Vagina (tissue), 2 donors: ENCODE measurements at places on chromosomes 6 and 20.

GRCh38 chr6:14965424-14966075, 280.3 kb upstream of the JARID2 start:
- no peak for DNase-seq

- no peak for DNase-seq
Observed at GRCh38 chr6:133758815-133759335, 130.0 kb upstream of the TCF21 start.

- no peak for DNase-seq
Observed at GRCh38 chr6:135052939-135053338, 1.7 kb downstream of the HBS1L start.

GRCh38 chr20:54113566-54113965, 43.2 kb upstream of the BCAS1 start:
- DNase-seq = no peak

- DNase-seq = no peak
Observed at GRCh38 chr6:10081075-10081474, 333.8 kb downstream of the TFAP2A start.

GRCh38 chr20:59976156-59976782, 18.0 kb downstream of the CDH26 start:
- DNase-seq = no peak

- no peak for DNase-seq
Observed at GRCh38 chr6:129608886-129609537, 101.0 kb downstream of the ARHGAP18 start.

DNA sequence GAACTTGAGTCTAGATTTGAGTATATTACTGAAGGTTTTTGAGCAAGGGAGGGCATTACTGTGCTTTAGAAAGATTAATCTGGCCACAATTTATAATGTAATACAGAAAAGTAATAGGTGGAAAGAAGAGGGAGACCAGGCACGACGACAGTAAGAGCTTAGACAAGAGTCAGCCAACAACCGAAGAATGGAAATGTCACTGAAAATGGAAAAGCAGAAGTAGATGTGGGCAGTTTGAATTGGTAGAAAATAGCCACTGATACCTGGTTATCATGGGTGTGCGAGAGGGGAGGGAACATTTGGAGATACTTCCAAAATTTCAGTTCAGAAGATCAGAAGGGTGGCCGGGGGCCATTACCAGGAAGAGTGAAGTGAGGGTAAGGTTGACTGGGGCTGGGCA, 339.1 kb downstream of the UTRN start:
- no peak for DNase-seq

DNA sequence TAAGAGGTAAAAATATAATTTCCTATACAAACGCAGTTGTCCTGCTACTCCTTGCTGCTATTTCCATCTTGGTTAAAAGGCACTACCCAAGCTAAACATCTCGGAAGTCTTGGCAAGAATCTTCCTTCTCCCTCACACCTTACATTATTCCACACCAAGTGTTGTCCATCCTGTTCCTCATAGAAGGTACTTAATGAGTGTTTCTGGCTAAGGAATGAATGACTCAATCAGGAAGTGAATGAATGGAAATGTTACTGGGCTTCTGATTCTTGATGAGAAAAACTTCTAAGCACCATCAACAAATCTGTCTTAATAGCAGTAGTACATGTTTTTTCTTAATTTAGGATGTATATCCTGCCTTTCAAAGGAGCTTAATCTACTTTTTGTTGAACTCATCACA, 40.6 kb upstream of the RSPO3 start:
- no peak for DNase-seq

DNA sequence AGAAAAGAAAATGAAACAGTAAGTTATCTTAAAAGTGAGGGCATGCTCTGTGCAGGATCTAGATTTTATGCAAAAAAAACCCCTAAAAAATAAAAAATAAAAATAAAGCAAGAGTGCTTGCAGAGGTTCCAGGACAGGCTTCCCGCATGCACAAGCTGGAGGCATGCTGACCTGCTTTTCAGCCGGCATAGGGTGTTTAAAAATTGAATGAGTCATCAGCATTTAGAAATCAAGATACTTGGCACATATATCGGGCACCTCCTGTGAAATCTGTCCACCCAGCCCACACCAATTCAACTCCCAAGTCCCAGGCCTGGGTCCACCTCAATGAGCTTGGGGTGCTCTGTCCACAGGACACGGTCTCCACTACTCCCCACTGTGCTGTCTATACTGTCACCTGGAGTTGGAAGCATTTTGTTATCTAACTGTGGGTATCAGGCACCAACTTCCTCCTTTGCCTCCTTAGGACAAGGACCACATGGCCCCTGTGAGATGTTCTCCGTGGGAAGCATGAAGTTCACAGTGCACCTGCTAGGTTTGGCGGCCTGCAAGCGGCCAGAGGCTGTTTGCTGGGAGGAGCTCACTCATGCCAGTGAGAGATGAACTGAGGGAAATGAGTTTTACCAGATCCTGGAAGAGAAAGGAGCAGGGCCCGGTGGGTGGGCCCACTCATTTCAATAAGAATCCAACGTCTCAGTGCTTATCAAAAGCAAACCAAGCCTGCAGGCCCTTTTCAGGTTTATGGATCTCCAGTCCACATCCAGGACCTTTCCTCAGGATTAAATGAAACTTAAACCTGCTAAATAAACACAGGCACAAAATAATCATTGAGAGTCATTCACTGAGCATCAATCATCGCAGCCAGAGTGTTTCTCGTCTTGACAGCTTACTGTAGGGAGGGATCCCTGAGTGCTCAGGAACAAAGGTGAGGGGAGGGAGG, 121.1 kb downstream of the FOXA2 start:
- DNase-seq = no peak

DNA sequence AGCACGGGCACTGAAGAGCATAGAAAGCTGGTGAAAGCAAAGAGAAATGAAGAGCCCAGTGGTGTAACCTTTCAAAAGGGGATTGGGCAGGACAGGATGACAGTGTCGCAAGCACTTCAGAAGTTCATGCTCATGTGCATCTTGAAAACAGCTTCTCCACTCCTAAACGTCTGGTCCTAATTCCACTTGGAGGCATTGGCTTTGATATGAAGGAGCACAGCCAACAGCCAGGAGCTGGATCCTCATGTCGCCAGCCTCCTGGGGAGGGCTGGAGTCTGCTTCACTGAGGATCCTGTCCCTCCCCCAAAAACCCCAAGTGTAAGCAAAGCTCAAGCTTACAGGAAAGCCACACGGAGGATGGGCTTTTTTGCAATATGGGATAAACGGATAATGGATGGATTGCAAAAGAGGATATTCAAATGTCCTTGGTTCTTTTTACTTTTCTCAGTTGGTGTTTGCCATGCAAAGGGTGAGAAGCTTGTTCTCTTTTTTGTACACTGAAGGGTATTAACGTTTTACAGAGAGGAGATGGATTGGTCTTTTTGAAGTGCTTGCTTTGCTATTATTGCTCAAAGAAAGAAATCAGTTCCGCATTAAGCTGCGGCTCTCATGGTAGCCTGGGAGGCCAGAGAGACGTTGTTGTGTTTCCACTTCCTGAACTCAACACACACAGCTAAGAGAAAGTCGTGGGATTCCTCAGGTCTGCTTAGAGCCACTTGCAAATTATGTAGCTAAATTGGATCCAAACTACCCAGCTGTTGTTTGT, 92.2 kb downstream of the SIM1 start:
- no peak for DNase-seq

DNA sequence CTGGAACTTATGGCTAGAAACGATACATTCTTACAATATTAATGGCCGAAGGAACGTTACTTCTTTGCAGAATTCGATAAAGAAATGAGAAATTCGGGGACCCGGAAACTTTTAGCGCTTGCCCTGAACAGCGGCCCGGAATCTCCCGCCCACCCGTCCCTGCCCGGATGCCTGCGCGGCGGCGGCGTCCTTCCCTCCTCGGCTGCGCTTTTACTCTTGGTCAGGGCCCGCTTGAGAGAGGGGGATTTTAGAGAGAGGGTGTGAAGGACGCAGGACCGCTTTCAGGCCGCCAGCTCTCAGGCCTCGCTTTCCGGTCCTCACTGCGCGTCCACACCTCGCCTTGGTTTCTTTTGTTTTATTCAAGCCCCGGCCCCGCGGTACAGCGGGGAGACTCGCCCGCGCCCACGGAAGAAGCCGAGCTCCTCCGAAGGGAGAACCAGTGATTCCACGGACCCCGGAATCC, 243.7 kb downstream of the ARID1B start:
- no peak for DNase-seq

DNA sequence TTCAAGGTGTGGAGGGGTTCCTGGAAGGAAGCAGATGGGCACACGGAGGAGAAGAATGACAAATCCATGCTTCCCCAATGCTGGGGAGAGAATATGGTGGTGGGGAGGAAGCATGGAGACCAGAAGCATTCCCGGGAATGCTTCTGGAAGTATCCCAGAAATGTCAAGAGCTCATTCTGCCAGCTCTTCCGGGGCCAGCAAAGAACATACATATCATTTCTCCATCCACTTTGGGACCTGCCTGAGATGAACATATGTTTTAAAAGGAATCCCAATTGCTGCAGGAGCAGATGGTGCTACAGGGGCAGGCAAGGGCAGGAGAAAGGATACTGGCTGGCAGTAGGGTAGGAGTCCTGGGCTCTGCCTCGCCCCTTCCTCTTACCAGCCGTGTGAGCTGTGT, 37.9 kb upstream of the CCDC167 start:
- DNase-seq = no peak

DNA sequence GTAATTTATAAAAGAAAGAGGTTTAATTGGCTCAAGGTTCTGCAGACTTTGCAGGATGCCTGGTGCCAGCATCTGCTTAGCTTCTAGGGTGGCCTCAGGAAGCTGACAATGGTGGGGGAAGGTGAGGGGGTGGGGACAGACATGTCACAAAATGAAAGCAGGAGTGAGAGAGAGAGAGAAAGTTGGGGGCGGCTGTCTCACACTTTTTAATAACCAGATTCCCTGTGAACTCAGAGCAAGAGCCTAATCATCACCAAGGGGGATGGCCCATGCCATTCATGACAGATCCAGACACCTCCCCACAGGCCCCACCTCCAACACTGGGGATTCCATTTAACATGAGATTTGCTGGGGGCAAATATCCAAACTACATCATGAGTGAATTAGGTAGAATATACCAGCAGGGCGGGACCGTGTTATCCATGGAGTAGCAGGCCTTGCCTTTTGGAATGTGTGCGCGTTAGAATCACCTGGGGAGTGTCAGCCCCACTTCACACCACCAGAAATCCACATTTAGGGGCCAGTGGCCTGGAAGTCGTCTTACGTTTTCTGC, 258.8 kb downstream of the CDH4 start:
- DNase-seq = no peak

- no peak for DNase-seq
Observed at GRCh38 chr6:155354167-155354566, 39.9 kb upstream of the TFB1M start.

DNA sequence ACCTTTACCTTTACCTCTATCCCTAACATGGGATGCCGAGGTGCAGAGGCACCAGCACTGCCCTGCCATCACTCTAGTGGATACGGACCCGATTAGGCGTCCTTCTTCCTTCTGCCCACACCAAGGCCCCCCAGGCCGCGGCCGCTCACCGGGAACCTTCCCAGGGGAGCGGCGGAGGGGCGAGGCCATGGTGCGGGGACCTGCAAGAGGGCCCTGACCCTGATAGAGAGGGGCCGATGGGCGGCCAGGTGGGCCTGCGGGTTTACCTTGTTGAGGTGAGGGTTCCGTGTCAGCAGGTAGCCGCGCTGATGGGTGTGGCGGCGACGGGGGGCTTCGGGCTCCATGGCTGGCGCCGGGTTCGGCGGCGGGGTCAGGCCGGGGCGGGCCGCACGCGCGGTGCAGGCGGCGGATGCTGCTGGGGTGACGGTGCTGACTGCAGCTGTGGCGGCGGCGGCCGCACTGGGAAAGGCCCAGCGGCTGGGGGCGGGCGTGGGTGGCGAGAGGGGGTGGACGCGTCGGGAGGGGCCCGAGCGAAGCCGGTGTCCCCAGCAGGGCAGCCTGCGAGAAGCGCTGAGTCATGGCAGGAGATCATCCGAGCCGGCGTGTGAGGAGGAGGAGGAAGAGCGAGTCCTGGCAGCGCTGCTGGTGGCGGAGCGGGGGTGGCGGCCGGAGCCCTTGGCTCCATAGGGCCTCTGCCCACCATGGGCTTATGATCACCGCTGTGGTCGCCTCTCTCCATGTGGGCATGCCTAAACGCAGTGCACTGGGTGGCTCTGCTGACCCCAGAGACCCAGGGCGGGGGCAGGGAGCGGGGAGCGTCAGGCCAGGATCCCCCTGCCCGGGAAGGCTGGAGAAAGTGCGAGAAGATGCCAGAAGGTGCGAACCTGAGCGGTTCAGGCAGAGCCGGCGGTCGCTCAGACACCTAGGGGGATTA, at the start of gene ME1:
TSS of gene ME1 (minus strand) at position 441 of the 934 bp plus-strand sequence. CDS start at position 344, 97 bp downstream.
- no peak for DNase-seq

DNA sequence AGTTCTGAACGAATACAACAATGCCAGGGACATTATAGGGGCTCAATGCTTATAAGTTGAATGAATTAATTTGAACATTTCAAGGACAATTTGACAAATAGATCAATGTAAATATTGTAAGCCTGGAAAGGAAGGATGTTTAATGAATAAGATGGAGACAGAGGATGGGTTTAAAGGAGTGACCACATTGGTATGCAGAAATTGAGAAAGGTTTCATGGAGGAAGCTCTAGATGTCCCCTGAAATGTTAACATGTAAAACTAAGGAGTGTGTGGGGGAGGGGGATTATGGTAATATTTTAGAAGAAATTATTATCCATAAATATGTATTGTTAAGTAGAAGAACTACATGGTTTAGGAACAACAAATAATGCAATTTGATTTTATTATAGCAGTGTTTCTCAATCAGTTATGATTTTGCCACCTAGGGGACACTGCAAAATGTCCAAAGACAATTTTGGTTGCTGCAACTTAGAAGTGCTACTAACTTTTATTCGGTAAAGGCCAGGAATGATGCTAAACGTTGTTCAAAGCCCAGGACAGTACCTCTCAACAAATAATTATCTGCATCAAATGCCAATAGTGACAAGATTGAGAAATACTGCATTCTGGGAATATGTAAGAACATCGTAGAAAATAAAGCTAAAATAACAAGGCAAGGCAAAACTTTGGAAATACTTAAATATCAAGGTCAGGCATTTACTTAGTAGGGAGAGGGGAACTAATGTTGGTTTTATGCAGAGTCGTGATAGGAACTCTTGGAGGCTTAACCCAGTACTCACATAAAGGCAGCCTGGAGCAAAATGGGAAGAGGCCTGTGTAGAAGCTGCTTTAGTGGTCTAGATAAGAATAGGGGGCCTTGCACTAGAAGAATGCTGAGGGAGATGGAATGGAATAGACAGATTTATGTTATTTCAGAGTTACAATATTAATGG, 686.9 kb upstream of the CITED2 start:
- DNase-seq = no peak
